ENCODE measurements at places on chromosomes 6 and 20.

DNA sequence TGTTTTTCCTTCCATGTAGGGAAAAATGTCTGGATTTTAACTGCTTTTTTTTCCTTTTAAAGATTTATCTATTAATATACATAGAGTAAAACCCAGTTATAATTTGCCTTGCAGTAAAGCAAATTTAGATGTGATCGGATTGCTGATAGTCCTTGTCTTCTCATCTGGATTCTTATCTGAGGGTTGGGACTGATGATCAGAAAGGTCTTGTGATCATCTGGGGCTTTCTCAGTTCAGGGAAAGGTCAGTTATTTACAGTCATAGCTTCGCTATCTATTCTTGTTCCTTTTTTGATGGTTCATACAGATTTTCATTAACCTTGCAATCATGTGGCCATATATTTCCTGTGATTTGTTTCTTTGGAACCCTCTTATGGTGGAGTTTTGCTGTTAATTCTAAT lies 63.8 kb upstream of the CLDN20 start:
- no peak for DNase-seq

GRCh38 chr20:58682656-58683531 lies 9.7 kb upstream of the NPEPL1 start:
- DNase-seq, result peak; percentile 18

DNA sequence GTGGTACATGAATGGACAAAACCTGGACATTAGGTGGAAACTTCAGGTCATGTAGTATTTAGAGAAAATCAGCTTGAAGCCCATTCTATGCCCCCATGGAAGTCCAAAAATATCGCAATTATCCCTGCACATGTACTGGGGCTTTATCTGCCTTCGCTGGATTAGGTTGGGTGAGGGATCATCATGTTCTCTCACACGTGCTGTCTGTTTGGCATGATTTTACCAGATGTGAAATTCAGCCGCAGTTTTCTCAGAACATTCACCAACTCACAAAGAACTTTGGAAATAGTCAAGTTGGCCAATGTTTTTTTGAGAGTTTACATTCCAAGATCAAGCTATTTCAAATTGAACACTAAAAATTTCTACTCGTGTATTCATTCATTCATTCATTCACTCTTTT lies 459.8 kb upstream of the CITED2 start:
- DNase-seq, result peak; percentile 10

DNA sequence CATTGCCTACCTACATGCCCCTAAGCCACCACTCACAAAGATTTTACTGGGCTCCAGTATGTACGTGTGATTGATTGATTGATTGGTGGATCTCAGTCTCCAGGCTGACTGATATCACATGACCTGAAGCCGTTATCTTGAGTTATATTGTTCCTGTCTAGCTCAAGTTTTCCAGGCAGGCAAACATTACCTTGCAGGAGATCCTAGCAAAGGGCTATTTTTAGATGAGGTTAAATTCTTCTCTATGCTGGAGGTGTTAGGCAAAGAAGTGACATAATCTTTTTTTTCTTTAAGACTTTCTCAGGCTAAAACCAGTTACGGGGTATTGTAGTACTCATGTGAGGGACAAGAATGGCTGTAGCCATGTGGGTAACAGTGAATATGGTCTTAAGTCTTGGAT lies 125.2 kb downstream of the DOK5 start:
- no peak for DNase-seq

DNA sequence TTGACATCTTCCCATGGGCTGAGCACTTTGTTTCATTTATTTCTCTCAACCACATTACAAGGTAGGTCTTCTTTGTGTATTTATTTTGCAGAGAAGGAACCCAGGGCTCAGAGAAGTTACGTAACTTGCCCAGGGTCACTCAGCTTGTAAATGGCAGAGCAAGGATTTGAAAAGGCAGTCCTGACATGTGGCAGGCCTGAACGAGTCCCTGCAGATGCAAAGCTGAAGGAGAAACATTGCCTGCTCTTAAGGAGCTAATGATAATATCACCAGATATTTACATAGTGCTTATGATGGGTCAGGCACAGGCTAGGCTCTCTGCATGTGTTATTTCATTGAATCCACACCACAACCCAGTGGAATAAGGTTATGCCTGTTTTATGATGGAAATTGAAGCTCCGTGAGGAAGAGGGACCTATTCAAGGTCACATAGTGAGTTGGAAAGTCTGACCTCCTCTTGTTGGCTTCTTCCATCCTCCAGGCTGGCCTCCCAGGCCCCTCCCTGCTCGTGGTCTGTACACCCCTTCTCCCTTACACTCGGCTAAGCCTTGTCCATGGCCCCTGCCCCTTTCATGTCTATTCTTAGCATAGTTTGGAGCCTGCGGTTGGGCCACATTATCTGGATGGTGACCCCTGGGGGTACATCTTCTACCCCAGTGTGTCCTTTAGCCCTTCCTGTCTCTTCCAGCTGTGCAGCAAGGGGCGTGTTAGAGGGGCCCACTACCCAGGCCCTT lies 12.5 kb downstream of the MYH7B start:
- DNase-seq, result no peak

- peak; percentile 85 for DNase-seq
Observed at GRCh38 chr6:73704260-73704659, 8.3 kb downstream of the CD109 start.

DNA sequence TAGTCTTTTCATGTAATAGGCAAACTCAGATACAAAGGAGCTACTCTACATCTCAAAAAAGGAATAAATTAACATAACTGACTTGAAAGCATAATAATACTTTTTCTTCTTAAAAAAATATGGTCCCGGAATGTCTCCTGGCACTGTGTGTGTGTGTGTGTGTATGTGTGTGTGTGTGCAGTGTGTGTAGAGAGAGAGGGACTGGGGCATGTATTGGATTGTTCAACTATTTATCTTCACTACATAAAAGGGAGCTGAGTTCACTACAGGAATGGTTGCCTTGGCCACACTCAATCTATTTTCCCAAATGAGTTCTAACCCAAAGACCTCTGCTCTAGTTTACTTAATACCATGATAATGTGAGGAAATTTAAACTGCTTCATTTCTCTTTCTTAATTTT lies 51.1 kb downstream of the B3GAT2 start:
- DNase-seq, result no peak

DNA sequence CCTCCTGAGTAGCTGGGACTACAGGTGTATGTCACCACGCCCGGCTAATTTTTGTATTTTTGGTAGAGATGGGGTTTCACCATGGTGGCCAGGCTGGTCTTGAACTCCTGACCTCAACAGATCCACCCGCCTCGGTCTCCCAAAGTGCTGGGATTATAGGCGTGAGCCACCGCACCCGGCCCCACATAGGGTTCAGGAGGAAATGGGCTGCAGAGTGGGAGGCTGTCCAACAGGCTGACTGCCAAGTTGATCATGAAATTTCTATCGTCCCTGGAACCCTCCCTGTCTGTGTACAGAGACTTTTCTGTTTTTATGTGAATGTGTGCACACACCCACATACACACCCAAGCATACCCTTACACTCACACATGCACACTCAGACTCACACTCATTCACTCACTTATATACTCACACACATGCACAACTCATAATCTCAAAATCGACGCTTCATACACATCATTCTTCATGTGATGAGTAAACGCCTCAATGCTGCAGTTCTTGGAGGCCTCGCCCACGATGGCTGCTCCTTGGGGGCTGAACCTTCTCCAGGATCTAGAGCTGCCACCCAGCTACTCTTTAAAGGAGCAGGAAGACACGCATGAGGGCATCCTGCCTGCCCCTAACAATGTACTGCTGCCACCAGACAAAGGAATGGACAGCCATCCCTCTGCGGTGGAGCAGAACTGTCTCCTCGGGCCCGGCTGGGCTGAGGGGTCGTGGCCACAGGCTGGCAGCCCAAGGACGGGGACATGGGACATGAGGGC lies 35.6 kb downstream of the SUN5 start:
- no peak for DNase-seq

DNA sequence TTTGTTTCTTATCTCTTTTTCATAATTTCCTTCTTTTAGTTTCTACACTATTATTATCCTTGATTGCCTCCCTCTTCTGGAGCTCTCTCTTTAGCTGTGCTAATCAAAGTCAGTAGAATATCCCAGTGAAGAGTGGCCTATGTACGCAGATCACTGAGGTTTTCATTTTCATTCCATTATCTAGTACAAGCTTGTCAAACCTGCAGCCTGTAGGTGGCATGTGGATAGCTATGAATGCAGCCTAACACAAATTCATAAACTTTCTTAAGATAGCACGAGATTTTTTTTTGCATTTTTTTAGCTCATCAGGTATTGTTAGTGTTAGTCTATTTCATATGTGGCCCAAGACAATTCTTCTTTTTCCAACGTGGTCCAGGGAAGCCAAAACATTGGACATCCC lies 825.7 kb upstream of the MAP3K7 start:
- no peak for DNase-seq

DNA sequence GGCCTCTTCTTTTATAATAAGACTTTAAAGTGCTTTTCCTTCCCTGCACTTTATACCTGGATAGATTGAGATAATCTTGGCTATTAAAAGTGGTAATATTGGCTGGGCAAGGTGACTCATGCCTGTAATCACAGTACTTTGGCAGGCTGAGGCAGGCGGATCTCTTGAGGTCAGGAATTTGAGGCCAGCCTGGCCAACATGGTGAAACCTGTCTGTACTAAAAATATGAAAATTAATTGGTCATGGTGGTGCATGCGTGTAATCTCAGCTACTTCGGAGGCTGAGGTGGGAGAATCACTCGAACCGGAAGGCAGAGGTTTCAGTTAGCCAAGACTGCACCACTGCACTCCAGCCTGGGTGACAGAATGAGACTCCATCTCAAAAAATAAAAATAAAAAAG lies 197.1 kb upstream of the RGS17 start:
- DNase-seq, result no peak

DNA sequence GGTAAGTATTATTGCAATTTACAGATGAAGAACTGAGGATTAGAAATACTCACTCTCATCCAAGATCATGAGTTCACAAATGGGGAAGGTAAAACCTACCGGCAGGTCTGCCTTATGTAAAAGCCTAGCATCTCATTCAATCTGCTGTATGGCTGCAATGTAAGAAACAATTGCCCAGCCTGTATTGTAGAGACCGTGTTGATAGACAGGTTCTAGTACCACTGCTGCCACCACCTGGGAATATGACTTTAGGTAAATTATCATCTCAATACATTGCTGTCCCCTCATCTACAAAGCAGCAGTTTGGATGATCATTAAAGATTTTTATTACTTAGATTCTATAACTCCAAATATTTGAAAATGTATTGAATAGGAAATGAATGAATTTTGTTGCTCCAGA lies 23.3 kb upstream of the ARHGAP18 start:
- DNase-seq, result no peak

DNA sequence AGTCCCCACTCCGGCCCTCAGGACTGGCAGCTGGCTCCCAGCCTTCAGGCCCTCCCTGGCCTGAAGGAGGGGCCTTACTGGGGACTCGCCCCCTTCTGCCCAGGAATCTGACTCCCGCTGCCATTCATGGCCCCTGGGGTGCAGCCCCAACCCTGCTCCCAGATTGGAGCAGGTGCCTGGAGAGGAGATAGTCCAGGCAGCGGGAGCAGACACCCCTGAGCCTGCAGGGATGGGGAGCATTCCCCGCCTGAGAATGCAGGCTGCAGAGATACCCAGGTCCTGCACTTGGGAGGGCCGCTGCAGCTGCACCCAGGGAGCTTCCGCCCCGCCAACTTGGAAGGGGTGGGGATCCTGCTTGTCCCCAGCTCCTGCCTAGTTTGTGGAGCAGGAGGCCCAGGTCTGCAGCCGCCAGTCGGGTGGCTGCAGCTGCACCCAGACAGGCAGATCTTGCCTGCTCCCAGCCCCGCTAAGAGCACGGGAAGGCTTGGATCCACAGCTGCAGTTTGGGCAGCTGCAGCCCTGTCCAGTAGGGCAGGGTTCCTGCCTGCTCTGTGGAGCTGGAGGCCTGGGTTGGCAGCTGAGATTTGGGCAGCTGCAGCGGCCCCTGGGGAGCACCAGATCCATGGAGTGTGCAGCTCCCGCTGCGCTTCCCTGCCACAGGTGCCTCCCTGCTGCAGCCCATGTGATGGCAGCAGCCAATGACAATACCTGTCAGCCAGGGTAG lies 5.2 kb downstream of the GTSF1L start:
- DNase-seq, result no peak

- DNase-seq, result no peak
Observed at GRCh38 chr20:52209154-52209571, 17.6 kb upstream of the ZFP64 start.

GRCh38 chr6:70680396-70680795 lies 12.7 kb downstream of the SMAP1 start:
- no peak for DNase-seq

- DNase-seq, result no peak
Observed at GRCh38 chr6:32460528-32460927, 20.8 kb downstream of the HLA-DRA start.

DNA sequence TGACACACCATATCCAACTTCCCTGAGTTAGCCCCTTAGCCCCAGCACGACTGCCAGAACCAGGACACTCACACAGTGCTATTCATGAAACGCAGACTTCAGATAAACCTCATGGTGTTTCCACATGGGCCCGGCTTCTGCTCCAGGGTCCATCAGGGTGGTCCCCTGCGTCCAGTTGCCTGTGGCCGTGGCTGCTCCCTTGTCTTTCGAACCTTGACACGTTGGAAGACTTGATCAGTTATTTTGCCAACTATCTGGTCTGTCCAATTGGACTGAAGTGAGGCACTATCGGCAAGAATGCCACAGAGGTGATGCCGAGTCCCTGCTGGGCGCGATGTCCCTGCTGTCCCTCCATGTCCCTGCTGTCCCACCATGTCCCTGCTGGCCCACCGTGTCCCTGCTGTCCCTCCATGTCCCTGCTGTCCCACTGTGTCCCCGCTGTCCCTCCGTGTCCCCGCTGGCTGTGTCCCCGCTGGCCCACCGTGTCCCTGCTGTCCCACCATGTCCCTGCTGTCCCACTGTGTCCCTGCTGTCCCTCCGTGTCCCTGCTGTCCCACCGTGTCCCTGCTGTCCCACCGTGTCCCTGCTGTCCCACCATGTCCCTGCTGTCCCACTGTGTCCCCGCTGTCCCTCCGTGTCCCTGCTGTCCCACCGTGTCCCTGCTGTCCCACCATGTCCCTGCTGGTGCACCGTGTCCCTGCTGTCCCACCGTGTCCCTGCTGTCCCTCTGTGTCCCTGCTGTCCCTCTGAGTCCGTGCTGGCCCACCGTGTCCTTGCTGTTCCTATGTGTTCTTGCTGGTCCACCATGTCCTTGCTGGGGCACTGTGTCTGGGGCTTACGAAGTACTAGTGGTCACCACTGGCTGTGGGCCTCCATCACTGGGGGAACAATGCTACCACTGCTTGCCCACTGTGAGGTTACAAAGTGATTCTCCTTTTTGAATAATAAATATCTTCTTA lies 251.4 kb downstream of the DLL1 start:
- DNase-seq, result no peak

- peak; percentile 77 for DNase-seq
Observed at GRCh38 chr6:87789198-87789899, 87.3 kb upstream of the AKIRIN2 start.

DNA sequence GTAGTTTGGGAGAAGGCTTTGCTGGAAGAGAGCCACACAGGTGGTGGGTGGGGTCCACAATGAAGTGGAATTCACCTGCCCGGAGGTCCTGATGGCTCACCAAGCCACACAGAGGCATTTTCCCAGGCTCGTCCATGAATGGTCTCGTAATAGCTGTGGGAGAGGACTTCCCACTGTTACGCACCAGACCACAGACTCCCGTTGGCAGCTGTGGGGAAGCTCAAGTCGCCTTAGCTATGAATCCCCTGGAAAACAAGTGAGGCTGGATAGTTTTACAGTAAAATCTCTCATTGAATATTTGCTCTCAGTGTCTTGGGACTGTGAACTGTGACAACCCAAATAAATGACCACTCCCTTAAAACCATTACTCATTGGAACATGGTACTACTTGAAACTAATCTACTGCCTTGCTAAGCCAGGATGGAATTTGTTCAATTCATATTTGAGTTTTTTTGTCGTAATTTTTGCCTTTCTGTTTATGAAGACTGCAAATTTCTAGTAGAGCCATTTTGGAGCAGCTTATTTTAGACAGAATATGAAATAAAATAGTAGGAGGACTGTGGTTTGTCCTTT lies 79.4 kb downstream of the JAG1 start:
- no peak for DNase-seq

Data from AG08395 (cell line).